ENCODE measurements at places on chromosomes 2 and 18.

- no peak for DNase-seq
Observed at GRCh38 chr2:37748541-37748940, 77.1 kb upstream of the CDC42EP3 start.

- DNase-seq = no peak
Observed at GRCh38 chr2:171346723-171347557, 86.8 kb downstream of the METTL8 start.

DNA sequence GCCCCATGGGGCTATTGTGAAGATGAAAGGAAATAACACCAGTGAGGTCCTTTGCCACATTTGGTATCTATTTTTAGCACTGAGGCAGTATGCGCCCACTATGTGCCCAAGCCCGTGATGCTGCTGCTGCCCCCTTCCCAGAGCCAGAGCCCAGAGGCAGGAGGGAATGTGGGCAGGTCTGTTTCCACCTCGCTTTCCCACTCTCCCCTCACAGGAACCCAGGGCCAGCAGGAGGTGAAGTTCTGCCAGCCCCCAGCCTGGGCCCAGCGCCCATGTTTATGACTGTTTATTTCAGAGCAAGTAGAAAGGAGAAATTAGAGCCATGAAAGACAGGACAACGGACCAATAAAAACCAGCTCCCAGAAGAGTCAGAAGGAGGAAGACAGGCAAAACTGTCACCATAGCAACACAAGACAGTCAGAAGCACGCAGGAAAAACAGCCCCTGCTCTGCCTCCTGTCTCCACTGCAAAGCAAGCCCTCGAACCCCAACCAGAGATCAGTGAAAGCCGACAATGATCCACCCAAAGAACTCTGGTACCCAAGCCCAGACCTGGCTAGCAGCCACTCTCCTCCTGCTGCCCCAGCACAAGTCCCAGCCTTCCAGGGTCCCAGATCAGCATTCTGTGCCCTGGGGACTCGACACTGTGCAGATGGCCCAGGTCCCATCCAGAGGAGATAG is 1.4 kb downstream of the CYRIA start:
- DNase-seq = no peak

DNA sequence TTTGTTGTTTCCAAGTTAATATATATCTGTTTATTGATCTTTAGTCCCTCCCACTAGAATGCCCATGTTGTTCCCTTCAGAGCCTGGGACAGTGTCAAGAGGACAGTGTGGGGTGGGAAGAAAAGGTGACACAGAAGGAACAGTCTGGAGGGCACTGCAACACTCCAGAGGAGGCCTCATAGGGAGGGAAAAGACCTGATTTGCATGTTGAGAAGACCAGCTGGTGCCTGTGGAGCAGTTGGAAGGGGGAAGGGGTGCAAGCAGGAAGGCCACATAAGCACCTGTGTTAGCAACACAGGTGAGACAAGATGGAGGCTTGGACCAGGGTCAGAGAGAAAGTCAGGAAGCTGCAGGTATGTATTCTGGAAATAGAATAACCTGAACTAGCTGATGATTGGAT is 48.1 kb upstream of the FHOD3 start:
- DNase-seq = no peak

DNA sequence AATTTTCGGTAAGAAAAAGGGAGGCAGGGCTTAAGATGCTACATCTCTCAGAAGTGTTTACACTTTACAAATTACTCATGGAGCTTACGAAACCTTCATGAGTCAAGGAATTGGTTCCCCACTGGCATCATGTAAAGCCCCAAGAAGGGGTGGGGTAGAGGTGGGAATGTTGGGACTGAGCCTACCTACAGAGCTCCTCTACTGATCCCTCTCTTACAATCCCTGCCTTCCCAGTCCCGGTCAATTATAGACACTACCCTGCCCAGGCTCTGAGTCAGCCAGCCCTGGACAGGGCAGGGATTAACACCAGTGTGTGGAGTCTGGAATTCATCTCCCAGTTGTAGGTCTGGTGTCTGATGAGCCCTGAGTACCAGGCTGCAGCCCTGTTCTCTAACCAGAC is 248.9 kb downstream of the PAX3 start:
- no peak for DNase-seq

GRCh38 chr2:175837046-175837445 is 165.0 kb downstream of the LNPK start:
- DNase-seq = no peak

DNA sequence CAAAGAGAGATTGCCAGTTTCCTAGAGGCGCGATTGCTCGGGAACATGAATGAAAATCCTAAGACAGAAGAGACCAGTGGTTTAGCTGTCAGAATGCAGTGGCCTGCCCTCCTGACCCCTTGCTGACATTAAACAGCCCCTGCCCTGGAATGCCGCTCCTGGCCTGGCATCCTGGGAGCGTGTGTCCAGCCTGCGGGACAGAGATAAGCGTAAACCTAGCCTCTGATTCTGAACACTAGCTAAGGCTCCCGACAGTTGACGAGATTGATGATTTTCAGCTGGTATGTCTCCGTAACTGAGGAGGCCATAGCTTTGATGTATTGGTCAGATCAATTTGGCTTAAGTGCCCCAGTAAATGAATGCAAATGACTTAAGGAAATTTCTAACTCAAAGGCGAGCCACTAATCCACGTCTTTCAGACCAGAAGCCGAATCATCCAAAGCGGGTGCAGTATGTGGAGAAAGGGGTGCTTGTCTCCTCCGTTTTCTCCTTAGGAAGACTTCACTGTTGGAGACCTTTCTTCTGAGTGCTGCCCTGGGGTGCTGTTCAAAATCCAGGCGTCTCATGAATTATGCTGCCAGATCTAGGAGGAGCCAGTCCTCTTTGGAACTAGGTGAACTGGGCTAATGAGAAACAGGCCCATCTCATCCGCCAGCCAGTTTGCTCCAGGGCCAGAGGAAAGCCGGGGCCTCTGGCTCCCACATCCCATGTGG is 142.5 kb upstream of the L3MBTL4 start:
- DNase-seq = no peak

DNA sequence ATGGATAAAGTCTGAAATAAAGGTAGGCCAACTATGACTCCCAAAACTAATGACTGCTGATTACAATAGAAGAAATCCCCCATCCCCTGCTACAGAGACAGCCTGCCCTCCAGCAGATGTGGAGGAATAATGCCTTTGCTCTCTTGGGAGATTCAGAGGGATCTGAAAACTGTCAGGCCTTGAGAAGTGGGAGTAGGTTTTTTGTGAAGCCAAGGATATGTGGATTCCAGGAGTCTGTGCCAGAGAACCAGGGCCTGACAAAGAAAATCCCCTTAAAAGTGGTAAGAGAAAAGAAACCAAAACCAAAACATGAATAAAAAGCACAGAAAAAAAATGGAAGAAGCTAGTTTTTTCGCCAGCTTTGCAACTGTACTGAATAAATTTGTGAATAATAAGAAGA is 397.6 kb downstream of the ZNF521 start:
- DNase-seq = no peak

DNA sequence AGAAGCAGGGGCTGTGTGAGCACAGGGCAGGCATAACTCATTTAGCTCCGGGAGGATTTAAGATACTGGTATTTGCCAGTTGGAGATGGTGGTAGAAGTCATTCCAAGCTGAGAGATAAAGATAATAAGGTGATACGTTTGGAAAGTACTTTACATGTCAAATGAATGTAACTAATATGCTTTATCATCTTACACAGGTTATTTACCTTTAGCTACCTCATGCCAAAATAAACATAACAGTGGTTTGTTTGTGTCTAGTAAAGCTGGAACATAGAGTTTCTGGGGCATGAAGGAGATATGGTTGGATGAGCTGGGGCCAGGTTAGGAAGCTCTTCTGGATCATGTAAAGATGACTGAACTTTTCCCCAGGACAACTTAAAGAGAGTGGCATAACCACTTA is 126.9 kb upstream of the PIK3C3 start:
- no peak for DNase-seq

GRCh38 chr2:229530434-229530833 is 183.9 kb downstream of the DNER start:
- no peak for DNase-seq

- DNase-seq = no peak
Observed at GRCh38 chr2:73253400-73253799, 19.3 kb downstream of the CCT7 start.

DNA sequence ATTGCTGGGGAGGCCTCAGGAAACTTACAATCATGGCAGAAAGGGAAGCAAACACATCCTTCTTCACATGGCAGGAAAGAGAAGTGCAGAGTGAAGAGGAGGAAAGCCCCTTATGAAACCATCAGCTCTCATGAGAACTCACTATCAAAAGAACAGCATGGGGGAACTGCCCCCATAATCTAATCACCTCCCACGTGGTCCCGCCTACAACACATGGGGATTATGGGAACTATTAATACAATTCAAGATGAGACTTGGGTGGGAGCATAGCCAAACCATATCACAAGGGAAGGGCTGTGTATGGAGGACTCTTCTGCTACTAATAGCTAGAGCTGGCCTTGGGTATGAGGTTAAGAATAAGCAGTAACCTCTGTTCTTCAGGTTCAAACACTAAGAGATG is 8.8 kb upstream of the SETBP1 start:
- no peak for DNase-seq

DNA sequence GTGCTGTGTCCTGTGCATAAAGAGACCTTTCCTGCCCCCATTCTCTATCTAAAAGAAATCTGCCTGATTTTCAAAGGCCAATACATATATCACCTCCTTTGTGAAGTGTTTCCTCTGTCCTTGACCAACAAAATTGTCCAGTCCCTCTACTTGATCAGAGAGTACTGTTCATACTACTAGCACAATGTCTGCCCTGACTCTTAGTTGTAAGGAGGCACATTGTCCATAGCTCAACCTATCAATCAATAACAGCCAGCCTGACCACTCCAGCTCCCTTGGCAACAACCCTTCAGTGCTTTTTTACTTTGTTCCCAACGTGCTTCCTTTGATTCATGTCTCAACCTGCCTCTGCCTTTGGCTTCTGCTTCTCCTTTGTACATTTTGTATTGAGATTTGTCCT is 398.9 kb downstream of the TRIB2 start:
- no peak for DNase-seq

GRCh38 chr2:5689750-5690149 is 2.4 kb upstream of the SOX11 start:
- no peak for DNase-seq

DNA sequence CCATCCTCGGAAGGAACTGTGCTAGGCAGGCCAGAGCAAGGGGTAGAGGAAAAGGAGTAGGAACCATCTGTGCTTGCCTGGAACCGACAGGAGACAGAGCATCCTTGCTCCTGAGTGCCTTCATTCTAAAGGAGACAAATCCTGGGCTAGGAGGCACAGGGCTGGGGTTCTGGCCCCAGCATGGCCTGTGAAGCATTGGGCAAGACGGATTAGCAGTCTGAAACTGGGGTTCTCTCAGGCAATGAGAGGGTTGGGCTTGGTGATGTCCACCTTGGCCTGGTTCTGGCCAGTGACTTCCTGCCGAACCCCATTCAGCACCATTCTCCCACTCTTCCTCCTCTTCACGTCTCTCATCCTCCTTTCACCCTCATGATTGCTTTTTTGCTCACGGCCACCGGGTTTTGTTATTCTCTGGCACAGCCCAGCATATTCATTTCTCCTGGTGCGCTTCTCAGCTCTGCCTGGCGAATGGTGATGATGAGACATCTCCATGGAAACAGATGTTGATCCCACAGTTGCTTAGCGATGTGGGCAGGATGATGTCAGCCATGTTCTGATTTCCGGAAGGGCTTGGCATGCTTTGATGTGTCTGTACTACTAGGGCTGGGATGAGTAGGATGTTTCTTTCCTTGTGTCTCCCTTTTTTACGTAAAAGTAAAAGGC is 127.7 kb downstream of the CAPN13 start:
- peak; percentile 7 for DNase-seq

GRCh38 chr18:48161191-48161910 is 230.9 kb upstream of the SMAD2 start:
- DNase-seq = peak; percentile 42

DNA sequence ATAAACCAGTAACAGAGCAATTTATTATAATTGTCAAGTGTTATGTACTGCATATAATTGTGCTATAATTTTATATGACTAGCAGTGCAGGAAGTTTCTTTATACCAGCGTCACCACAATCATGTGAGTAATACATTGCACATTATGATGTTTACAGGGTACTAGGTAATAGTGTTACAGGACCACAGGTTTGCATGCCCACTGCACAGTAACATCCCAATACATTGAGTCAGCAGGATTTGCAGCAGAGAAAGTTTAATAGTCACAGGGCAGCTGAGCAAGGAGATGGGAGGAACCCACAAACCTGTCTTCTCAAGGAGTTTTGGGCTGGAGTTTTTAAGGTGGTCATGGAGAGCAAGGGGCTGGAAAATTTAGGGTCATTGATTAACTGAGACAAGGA is 1042.9 kb upstream of the ACVR2A start:
- DNase-seq = no peak

DNA sequence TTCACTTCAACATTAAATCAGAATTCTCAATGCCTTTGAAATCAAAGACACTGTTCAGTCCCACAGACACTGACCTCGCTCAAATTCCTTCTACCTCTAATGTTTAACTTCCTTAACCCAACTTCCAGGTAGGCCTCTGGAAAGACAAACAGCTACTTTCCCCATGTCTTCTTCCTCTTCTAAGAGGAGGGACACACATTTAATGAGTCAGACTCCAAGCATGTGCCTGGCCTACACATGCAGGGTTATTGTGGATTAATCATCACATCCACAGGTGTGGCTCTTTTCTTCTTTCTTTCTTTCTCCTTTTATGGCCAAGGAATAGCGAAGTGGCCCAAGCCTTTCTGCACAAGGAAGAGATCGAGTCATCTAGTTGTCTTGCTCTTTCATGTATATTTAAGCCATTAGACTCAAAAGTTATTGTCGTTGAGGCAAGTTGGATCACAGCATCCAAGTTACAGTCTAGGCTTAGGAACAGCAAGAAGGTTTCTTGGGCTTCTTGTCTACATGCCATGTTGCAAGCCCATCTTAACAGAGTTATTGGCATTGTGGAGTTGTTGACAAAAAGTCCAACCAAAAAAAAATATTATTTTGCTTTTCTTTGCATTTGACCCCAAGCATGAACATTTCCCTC is 387.8 kb downstream of the IRS1 start:
- DNase-seq = no peak

GRCh38 chr2:215401896-215402379 is 33.9 kb downstream of the FN1 start:
- DNase-seq = no peak

DNA sequence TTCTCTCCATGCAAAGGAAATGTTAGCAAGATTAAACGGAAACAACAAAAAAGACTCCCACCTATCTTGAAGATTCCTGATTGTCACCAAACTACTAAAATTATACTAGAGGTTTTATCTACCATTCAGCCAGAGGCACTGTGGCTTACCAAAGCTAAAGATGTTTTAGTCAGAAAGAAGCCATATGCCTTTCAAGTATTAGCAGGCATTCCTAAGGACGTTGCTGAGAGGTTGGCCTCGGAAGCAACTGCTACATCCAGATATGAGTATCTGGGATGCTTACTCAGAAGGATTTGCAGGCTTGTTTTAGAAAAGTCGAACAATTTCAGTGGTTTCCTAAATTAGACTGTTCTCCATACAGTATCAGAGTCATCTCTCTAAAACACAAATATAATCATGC is 88.3 kb upstream of the UBE2E3 start:
- no peak for DNase-seq

DNA sequence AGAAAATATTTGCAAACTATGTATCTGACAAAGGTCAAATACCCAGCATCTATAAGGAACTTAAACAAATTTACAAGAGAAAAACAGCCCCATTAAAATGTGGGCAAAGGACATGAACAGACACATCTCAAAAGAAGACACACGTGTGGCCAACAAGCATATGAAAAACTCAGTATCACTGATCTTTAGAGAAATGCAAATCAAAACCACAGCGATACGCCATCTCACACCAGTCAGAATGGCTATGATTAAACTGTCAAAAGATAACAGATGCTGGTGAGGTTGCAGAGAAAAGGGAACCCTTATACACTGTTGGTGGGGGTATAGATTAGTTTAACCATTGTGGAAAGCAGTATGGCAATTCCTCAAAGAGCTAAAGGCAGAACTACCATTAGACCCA is 64.3 kb upstream of the RBMS1 start:
- DNase-seq = no peak
